NCI-H460 (cell line): ENCODE measurements at places on chromosomes 11 and 22. TPM values are rescaled to one million over a fixed set of nuclear protein-coding genes. Genes with fewer than 3 reads are reported as not detected.

BLID gene
- total RNA-seq = not detected in 2 replicates

- peak; percentile 58 for DNase-seq
Observed at GRCh38 chr11:14974515-14975251, 2.5 kb upstream of the CALCA start.

DNA sequence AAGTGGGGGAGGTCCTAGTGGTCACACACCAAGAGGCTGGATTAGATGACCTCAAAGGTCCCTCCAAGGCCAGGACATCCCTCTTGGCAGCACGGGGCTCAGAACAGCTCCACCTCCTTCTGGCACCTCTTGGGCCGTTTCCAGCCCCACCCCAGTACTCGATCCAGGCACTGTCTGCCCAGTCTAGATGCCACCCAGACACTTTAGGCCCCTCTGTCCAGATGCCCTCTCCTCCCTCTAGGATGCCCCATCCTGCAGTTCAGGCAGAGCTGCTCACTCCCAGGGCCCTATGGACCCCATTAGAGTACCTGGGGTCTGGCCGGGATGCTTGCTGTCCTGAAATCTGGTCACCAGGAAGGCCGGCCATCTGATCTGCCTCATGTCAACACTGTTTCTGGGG is 34.7 kb upstream of the PRR5 start:
- no peak for DNase-seq

RRP8 gene
- total RNA-seq = 14.8 and 15.2 TPM in 2 replicates

GRCh38 chr11:68039526-68040086 is 781 bp downstream of the TCIRG1 start:
- no peak for DNase-seq

HEPHL1 gene
- total RNA-seq = not detected in 2 replicates

GP1BB gene
- 3.9 and 4.5 TPM in 2 replicates for total RNA-seq

- no peak for DNase-seq
Observed at GRCh38 chr11:45258982-45259530, 27.1 kb downstream of the SYT13 start.

DNA sequence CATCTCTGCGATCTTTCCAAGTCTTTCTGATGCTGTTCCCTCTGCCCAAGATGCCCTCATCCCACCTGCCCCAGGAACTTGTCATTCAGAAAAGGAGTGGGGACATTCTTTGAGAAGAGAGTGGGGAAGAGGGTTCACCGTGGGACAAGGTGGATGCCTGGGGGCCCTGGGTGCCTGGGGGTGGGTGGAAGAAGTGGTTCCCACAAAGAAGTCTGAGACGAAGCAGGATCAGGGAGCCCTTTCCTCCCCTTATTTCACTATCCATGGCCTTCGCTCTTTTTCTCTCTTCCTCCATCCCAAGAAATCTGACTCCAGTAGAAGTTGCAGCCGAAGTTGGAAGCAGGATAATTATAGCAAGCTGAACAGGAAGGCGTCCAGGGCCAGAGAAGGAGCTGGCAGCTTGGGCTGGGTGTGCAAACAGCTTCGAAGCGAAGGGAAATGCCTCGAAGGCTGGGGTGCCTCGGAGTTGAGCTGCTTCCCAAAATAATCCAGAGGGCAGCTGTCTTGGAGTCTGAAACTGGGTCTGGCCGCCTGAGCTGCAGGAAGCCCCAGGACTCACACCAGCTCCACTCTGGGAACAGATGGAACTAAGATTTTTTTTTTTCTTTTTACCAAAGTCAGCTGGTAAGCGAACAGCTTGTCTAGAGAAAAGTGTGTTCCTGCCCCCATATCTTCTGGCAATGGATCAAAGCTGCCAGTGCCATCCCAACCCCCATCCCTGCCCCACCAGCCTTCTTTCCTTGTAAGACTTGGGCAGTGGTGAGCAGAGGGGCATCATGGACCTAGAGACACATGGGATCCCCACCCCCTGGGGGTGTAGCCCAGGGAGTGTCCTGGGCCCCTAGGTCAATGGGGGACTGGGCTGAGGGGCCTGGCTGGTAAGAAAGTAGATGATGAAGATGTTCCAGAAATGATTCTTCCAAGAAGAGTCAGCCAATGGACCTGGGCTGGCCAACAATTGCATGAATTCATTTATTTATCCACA is 31.5 kb downstream of the PARVG start:
- no peak for DNase-seq
